ENCODE measurements at places on chromosomes 12 and 14. TPM values are rescaled to one million over a fixed set of nuclear protein-coding genes. Genes with fewer than 3 reads are reported as not detected.
A peak's percentile ranks its signal among the peaks of the same experiment; 100 is the strongest.

GRCh38 chr12:49105504-49106084, 5.1 kb downstream of the LMBR1L start:
- DNase-seq: peak; percentile 67

DNA sequence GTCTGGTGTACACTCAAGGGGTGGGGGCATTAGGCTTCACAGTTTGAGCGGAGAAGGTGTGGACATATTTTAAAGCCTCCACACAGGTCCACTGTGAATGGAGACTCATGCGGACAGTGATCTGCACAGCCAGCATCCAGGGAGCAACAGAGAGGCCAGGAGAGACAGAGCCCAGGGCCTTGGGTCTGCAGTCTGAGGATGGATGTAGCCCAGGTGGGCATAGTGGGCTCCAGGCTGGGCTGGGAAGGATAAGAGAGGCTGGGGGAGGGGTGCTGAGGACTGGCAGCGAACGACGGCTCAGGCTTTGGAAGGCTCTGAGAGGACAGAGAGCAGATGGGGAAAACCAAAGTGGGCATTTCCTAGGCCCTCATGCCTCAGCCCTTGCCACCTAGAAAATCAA, 128.8 kb downstream of the PAPOLA start:
- no peak for DNase-seq

The CBLN3 gene
- total RNA-seq: 0.53 TPM

DNA sequence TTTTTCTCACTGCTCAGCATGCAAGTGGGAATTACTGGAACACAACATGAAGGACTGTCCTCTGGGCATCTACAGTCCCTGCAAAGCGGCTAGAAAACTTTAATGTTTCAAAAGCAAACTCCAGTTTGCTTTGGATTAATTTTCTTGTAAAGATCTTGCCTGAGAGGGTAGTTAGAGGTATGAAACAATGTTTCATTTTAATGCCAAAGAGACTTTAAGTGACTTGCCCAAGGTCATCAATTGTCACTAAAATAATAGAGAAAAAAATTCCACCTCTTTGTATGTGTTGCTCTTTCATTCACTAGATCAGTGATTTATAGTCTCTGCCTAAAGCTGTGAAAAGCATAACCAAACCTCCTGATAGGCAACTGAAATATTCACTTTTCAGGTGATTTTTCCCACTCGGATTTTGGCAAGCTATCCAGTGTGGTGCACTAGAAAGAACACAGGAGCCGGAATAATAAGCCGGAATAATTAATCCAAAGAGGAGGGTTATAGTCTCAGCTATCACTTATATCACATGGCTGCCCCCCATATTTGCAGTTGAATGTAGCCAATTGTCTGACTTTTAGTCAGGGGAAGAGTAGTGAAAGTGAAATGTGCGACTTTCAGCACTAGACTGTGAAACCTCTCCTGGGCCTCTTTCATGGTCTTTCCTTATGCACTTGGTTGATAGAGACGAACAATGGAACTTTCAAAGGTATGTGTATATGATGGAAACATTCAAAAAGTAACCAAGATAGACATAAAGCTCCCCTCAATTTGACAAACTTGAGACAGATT, 107.7 kb downstream of the SLC6A15 start:
- DNase-seq: no peak

The HOXC12 gene
- not detected for total RNA-seq

The TROAP gene
- 5.2 TPM for total RNA-seq

The GALNT16 gene
- not detected for total RNA-seq

GRCh38 chr14:39372656-39373055, 59.6 kb downstream of the FBXO33 start:
- DNase-seq: no peak

GRCh38 chr12:62098132-62098531, 162.1 kb upstream of the USP15 start:
- DNase-seq: no peak

The TAS2R43 gene
- total RNA-seq: 0.79 TPM

The CELA1 gene
- total RNA-seq: not detected

GRCh38 chr12:56991319-56992246, 14.8 kb downstream of the ZBTB39 start:
- no peak for DNase-seq

GRCh38 chr14:93984070-93984469, 7.7 kb upstream of the ASB2 start:
- DNase-seq: peak; percentile 31

DNA sequence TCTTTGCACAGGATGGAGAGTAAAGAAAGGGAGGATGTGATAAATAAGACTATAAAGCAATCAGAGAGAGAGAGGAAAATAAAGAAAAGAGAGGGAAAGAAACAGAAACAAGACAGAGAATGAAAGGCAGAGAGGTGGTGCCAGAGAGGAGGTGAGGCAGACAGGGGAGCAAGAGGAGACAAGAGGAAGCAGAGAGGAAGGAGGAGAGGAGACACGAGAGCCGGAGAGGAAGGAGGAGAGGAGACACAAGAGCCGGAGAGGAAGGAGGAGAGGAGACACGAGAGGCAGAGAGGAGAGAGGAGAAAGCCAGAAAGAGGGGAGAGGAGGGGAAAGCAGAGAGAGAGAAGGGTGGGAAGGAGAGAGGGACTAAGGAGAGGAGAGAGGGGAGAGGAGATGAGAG, 125.2 kb downstream of the PAPOLA start:
- DNase-seq: no peak

- no peak for DNase-seq
Observed at GRCh38 chr12:5497329-5498053, 65.6 kb downstream of the NTF3 start.

- DNase-seq: no peak
Observed at GRCh38 chr14:103527408-103528145, 1.4 kb upstream of the TRMT61A start.

The ATN1 gene
- total RNA-seq: 4.9 TPM

The FAM186B gene
- 0.26 TPM for total RNA-seq

The ASB2 gene
- 0.26 TPM for total RNA-seq

DNA sequence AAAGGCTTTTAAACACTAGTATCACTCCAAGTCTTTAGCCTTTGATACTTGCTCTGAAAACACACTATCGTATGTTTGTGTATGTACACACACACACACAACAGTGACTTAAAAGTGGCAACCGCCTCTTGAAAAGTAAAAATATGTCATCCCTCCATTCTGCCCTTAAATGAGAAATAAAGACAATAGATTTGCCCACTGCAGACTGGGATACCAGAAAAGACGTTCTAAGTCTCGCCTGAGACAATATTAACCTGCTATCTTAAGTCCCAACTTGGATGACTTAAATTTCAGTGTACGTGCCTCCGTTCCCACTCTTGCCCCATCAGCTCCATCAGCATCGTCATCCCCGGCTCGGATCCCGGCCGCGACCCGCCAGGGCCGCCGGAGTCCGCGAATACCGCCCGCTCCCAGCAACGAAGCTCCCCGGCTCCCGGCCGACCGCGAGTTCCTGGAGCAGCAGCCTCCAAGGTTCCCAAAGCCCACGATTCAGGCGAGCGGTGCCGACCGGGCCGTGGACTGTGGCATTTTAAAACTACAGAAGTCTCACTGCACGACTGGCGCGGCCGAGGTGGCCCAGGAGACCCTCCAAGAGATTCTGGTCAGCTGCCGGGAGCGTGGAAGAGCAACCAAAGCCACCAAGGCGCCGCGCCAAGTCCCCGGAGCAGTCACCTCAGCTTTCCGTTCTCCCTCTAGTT, 2.8 kb upstream of the ARID2 start:
- DNase-seq: peak; percentile 28

The NFE2 gene
- not detected for total RNA-seq

GRCh38 chr12:119326341-119326740, 8.2 kb upstream of the CCDC60 start:
- DNase-seq: peak; percentile 34

GRCh38 chr12:68198507-68199086, 27.0 kb downstream of the IL26 start:
- no peak for DNase-seq

- DNase-seq: no peak
Observed at GRCh38 chr12:91182636-91183455, at the start of gene DCN. DCN (minus strand) TSS chr12:91182817; CDS start chr12:91178552, 4,265 bp downstream.

The EML1 gene
- total RNA-seq: 6.0 TPM

The B4GALNT1 gene
- total RNA-seq: 0.13 TPM

The OLR1 gene
- not detected for total RNA-seq

GRCh38 chr14:99575043-99576023, 28.7 kb downstream of the CCDC85C start:
- DNase-seq: peak; percentile 79

GRCh38 chr14:90446405-90446804, 49.6 kb downstream of the CALM1 start:
- peak; percentile 30 for DNase-seq

DNA sequence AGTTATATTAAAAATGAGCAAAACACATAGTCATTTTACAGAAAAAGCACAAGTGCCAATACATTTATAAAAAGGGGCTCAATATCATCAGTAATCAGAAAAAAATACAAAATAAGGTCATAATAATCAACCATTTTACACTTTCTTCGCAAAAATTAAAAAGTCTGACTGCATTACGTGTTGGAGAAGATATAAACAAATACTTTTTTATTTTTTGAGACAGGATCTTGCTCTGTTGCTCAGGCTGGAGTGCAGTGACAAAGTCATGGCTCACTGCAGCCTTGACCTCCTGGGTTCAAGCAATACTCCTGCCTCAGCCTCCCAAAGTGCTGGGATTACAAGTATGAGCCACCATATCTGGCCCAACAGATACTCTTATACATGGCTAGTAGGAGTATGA, 181.5 kb upstream of the DIO3 start:
- no peak for DNase-seq
